Stimulated activated CD8-positive, alpha-beta memory T cell treated with anti-CD3 and anti-CD28 coated beads, Interleukin-15, amount 100 ng/mL, for 1 hour (primary cell): ENCODE measurements at places on chromosomes 4 and X.

GRCh38 chr4:172778583-172778982 lies 390.0 kb upstream of the GALNT7 start:
- no peak for DNase-seq

- no peak for DNase-seq
Observed at GRCh38 chr4:174521800-174522182, 497 bp downstream of the HPGD start.

- DNase-seq = no peak
Observed at GRCh38 chr4:83438719-83439118, 16.9 kb downstream of the HELQ start.

DNA sequence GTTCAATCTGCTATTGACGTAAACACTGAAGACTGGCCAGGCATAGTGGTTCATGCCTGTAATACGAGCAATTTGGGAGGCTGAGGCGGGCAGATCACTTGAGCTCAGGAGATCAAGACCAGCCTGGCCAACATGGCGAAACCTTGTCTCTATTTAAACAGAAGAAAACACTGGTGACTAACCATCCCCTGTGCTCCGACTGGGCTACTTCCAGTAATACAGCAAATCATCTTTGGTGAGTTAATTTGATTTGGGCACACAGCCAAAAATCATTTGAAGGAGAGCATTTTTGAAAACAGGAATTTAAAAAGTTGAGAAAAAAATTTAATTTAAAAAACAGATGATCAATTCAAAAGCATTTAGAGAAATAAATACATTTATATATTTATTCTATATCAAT lies 52.0 kb downstream of the SEC24D start:
- no peak for DNase-seq

GRCh38 chr4:175246941-175247340 lies 328.8 kb downstream of the ADAM29 start:
- no peak for DNase-seq

GRCh38 chr4:8201321-8201781 lies 2.3 kb downstream of the SH3TC1 start:
- no peak for DNase-seq

DNA sequence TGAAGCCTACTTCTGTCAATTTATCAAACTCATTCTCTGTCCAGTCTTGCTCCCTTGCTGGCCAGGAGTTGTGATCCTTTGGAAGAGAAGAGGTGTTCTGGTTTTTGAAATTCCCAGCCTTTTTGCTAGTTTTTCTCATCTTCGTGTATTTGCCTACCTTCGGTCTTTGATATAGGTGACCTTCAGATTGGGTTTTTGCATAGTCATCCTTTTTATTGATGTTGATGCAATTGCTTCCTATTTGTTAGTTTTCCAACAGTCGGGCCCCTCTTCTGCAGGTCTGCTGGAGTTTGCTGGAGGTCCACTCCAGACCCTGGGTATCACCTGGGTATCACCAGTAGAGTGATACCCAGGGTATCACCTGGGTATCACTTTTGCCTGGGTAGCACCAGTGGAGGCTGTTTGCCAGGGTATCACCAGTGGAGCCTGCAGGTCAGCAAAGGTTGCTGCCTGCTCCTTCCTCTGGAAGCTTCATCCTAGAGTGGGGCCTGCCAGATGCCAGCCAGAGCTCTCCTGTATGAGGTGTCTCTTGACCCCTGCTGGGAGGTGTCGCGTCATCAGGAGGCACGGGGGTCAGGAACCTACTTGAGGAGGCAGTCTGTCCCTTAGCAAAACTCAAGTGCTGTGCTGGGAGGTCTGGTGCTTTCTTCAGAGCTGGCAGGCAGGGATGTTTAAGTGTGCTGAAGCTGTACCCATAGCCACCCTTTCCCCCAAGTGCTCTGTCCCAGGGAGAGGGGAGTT lies 684.2 kb downstream of the PCDH18 start:
- no peak for DNase-seq

DNA sequence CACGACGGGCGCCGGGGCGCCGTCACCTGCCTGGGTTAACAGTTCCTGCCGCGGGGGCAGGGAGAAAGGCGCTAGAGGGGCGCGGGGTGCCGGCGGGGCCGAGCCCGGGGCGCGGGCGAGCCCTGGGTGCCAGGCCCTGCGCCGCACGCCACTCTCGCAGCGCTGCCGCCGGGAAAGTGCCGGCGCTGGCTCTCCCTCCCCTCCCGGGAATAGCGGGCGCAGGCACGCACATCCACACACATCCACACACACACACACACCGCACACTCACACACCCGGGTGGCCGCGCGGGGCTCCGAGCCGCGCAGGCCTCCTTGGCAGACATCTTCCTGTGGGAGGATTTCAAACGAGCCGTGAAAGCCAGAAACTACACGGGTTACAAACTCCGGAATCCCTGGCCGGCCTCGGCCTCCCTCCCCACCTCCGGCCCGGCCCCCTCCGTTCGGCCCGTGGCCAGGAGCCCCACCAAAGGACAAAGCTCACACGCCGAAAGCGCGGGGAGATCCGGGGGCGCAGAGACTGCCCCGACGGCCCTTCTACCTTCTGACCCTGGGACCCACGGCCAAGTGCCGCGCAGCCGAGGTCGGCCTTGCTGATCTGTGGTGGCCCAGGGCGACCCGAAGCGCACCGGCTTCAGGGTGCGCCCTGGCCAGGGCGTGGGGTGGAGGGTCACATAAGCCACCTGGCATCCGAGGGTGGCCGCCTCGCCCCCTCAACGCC lies 92.3 kb downstream of the BCOR start:
- DNase-seq = no peak

DNA sequence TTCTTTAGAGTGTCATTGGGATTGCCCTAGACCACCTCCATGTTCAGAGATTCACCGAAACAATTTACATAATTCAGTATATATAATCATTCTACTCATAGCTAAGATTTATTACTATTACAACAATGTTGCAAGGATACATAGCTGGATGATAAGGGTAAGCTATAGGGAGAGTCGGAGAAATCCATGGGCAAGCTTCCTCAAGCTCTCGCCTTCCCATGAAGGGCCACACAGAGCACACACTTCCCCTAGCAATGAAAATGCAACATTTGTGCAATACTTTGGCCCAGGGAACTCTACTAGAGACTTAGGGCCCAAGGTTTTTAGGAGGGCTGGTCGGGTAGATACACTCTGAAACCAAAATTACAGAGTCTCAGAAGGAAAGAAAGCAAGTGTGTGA lies 49.7 kb upstream of the ABCG2 start:
- no peak for DNase-seq

DNA sequence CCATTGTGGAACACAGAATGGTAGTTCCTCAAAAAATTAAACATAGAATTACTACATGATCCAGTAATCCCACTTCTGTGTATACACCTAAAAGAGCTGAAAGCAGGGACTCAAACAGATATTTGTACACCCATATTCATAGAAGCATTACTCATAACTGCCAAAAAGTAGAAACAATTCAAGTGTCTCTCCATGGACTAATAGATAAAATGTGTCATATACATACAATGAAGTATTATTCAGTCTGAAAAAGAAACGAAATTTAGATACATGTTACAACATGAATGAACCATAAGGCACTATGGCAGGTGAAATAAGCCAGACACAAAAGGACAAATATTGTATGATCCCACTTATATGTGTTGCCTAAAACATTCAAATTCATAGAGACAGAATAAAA lies 145.1 kb downstream of the ANTXR2 start:
- no peak for DNase-seq

GRCh38 chrX:26262121-26262523 lies 46.2 kb downstream of the MAGEB5 start:
- no peak for DNase-seq

GRCh38 chr4:14701896-14702295 lies 300.4 kb upstream of the CPEB2 start:
- DNase-seq = no peak
